ENCODE measurements at places on chromosomes 2 and 18.

DNA sequence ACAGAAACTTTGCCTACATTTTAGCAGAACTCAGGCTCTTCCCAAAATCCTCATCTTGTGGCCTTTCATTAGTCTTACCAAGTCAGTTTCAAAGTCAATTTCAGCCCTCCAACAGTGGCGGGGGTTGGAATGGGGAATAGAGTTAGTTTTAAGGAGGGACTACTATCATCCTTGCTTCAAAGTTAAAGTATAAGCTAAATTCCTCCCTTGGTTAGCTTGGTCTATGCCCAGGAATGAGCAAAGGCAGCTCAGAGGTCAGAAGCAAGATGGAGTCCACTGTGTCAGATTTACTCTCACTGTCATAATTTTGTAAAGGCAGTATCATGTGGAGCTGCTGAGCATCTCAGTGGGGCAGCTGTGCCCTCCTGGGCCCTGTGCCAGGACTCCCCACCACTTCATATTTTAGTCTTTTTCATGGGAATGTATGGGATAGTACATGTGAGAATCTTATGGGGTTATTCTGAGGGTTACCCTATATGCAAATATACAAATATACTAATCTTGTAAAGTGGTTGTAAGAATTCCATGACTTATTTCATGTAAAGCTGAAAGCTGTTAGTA is 145.2 kb upstream of the MMADHC start:
- DNase-seq, result no peak

GRCh38 chr18:3036108-3036507 is 23.2 kb upstream of the LPIN2 start:
- no peak for DNase-seq

DNA sequence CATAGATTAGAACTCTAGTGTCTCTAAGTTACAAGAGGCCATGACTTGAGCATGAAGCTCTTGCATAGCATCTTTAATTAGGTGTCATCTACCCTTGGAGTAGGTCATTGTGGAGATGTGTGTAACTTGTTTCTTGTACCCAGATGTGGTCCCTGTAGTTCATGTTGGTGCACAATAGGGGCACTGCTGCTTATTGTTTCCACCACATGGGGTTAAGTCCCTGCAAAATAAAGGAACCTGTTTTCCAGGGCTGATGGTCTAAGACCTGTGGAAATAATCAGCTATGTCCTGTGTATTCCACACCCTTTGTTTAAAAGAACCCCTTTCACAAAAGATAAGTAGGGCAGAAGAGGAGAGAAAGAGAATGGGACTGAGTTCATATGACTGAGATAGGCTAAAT is 28.6 kb downstream of the ASXL3 start:
- no peak for DNase-seq

GRCh38 chr18:47997338-47997780 is 66.9 kb upstream of the SMAD2 start:
- no peak for DNase-seq

DNA sequence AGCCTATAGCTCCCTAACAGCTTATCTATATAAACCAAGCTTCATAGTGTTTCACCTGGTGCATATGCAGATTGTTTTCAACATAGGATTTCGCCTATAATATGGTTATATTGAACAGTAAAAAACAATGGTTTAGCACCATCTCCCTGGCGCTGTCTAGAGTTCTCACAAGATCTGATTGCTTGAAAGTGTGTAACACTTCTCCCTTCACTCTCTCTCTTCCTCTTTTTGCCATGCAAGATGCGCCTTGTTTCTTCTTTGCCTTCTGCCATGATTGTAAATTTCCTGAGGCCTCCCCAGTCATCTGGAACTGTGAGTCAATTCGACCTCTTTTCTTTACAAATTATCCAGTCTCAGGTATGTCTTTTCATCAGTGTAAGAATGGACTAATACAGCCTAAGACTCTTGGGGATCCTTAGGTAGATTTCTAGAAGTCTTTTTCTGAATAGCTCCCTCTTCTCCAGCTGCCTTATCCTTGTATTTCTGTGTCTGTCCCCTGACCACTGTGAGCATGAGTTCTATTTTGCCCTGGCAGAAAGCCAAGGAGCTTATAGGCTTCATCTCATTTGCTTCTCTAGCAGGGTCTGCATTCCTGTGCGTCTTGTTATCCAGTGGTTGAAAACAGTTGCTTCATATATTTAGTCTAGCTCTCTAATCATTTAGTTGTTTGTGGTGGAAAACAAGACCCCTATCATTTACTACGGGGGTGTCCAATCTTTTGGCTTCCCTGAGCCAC is 401.6 kb downstream of the GPD2 start:
- no peak for DNase-seq

- DNase-seq, result no peak
Measured at GRCh38 chr2:43082111-43082894, 144.1 kb downstream of the ZFP36L2 start.

- no peak for DNase-seq
Measured at GRCh38 chr2:85907671-85908157, 18.9 kb upstream of the ST3GAL5 start.

GRCh38 chr2:45777996-45778719 is 126.7 kb downstream of the PRKCE start:
- DNase-seq, result no peak

DNA sequence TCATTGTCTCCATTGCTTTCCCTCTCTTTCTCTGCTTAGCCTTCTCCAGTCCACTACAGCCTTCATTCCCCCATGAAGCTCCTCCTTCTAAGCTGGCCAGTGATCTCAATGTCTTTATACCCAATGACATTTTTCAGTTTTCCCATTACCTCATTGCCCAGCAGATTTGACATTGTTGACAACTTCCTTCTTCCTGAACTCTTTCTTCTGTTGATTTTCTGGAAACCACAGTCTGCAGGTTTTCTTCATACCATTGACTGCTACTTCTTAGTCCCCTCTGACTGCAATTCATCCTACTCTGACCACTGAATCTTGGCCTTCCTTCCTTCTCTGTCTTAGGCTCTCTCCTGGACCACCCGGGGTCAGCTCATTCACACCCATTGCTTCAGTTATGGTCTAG is 22.9 kb upstream of the SPP2 start:
- DNase-seq, result no peak

DNA sequence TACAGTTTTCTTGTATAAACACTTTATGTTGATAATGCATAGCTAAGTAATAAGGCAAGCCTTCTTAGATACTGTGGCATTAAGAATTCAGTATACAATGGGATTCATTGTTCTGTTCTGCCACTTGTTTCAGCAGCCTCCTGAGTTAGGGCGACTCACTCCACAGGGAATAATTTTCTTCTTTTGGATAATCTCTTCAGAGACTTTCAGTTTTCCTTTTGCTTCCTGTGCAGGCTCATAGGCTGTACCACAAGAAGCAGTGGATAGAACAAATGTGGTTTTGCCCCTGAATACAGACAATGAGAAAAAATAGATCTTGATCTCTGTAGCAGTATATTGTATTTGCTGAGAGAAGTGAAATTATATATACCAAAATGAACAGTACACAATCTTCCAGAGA is 298.0 kb downstream of the ZNF407 start:
- no peak for DNase-seq

GRCh38 chr2:41892476-41892875 is 155.3 kb upstream of the PKDCC start:
- no peak for DNase-seq

DNA sequence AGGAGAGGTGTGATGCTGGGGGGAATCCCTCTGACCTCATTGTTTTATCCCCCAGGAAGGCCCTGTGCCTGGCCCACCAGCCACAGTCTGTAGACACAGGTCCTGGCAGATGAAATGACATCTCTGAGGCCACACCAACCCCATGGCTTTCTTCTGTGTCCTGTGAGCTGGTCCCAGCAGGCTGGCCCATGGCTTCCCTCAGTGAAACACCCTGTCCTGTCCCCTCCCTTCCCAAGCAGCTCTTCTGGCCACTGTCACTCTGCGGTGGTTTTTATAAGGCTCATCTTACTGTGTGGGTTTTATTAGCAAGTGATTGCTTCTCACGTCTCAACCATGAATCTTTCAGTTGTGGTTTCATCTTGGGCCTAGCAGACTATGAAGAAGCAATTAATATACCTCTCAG is 102.8 kb upstream of the STPG4 start:
- DNase-seq, result no peak

DNA sequence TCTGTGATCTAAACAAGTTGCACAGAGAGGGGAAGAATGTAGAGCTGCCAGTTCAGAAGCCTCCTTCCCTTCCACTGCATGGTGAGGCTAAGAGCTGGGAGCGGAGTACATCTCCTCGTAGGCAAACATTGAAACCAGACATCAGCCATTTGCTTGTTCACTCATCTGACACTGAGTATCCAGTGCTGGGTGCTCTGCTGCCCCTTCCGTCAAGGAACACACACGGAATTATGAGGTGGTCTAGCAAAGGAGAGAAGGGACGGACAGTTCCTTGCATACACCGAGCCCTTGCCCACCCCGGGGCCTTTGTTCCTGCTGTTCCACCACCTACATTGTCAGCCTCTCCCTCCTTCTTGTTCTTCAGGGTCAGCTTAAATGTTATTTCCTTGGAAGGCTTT is 44.6 kb downstream of the SLC4A1AP start:
- no peak for DNase-seq

- no peak for DNase-seq
Measured at GRCh38 chr18:24413148-24413547, 13.3 kb upstream of the IMPACT start.

DNA sequence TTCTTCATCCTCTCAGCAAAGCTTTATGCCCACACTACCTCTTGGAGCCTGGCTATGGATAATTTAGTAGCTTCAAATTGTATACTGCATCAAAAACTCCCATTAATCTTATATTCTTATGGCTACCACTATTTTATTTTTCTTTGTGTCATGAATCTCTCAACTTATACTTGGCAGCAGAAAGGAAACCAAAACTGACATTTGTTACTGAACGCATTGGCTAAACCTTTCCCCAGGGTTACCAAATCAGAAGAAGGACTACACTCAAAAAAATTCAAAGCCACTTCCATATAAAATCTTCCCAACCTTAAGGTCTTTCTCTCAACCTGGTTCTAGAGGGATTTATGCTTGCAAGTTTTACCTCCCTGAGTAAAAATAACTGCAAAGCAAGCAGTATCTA is 97.0 kb upstream of the REG3G start:
- DNase-seq, result no peak

DNA sequence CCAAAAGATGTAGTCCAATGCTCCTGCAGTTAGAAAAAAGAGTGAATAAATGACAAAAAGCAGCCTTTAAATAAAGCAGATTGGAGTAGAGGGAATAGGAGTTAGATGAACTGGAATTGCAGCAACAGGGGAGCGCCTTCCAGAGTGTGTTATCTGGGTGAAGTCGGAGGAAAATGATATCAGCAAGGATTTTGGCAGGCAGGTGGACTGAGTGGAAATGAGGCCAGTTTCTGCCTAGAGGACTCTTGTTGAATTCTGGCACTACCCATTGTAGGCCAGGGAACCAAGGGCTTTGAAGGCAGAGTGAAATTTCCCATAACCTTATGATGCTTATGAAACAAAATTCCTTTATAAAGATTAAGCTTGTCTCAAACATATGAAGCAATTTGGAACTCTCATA is 59.8 kb downstream of the AKAIN1 start:
- no peak for DNase-seq

GRCh38 chr18:79392226-79392625 is 3.5 kb upstream of the NFATC1 start:
- DNase-seq, result no peak

DNA sequence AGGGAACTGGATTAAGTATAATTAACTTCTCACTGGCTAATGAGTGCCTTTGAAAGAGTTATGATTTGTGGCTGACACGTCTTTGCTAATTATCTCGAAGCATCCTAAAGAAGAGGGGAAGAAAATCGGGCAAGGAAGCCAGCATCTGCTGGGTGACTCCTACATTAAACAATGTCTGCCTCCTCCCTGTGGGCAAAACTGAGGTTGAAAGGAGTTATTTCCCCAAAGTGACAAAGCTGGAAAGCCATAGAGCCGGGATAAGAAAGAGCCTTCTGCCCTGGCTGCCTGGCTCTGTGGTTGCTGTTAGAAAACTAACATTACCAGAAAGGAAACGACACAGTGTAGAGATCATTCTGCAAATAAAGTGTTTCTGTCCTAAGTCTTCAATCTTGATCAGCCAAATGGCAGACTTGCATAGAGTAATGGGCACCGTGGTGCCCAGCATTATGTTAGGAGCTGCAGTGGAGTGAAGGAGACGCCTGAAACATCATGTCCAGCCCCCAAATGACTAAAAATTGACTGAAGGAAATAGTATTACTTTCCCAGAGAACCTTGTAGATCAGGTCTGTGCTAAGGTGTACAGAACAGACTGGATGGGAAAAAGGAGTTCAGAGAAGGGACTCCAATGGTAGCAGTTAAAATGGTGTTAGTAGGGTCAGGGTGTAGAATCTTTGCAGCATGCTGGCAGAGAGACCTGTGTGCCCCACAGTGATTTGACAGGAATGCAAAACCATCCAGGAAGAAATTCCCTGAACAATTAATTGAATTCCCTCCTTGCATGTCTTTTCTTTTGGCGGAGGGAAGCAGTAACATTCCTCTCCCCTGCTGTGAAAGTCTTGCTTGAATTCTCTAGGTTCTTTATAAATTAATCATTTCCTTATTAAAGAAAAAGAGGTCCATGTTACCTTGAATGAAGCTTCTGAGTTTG is 44.4 kb downstream of the ALPK2 start:
- DNase-seq, result no peak

- DNase-seq, result no peak
Measured at GRCh38 chr2:144521686-144522085, 1.8 kb upstream of the ZEB2 start.

GRCh38 chr2:74878551-74878950 is 44.6 kb downstream of the HK2 start:
- no peak for DNase-seq

- no peak for DNase-seq
Measured at GRCh38 chr2:98458207-98458606, 13.5 kb downstream of the INPP4A start.

DNA sequence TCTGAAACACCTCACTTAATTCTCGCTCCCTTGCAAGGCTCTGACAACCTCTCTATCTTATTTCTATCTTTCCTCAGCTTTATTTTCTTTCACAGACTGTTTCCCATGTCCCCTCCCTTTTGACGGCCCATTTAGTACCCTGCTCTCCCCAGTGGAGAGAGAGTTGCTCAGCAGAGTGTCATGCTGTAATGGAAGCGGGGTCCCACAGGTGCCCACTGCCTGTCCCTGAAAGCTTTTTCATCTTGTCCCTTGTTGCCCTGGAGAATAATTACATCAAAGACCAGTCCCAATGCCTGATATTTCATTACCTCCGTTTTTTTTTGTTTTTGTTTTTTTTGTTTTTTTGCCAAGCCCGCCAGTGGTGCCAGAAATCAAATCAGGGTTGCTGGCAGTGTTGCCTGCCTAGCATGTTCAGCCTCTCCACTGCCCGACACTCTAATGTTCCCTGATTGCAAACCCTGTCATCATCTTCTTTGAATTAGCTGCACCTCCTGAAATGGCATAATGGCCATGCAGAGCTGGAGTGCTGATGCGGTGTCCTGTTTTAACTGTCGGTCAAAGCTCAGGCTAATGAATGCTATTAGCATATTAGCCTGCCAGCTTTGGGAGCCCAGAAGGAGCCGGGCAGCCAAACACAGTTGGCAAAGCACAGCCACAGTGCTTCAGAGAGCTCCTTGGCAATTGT is 71.2 kb upstream of the CAVIN2 start:
- no peak for DNase-seq

DNA sequence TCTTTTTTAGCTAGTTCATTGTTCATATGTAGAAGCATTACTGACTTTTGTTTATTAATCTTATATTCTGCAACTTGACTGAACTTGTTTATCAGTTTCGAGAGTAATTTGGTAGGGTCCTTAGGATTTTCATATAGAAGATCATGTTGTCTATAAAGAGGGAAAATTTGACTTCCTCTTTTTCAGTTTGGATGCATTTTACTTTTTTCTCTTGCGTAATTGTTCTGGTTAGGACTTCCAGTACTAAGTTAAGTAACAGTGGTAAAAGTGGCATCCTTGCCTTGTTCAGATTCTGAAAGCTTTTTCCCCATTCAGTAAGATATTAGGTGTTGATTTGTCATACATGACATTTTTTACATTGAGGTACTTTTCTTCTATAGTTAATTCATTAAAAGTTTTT is 726.0 kb downstream of the KCNJ3 start:
- DNase-seq, result no peak
